Bladder microvascular endothelial cell (primary cell): ENCODE measurements at places on chromosomes 12 and 14. TPM values are rescaled to one million over a fixed set of nuclear protein-coding genes. Genes with fewer than 3 reads are reported as not detected.

The A2M gene
- 81.1 and 198 TPM in 2 replicates for total RNA-seq

The OSBPL8 gene
- total RNA-seq, result 28.0 and 67.8 TPM in 2 replicates

The ABCC9 gene
- under 0.01 and 0.13 TPM in 2 replicates for total RNA-seq

The ASCL1 gene
- total RNA-seq, result not detected in 2 replicates

The KRT71 gene
- total RNA-seq, result not detected in 2 replicates

The CPNE8 gene
- total RNA-seq, result 11.2 and 22.3 TPM in 2 replicates

The SNAPC1 gene
- total RNA-seq, result 7.6 and 59.1 TPM in 2 replicates

The CNTN1 gene
- not detected in 2 replicates for total RNA-seq

The NFYB gene
- total RNA-seq, result 10.4 and 19.6 TPM in 2 replicates

The ST8SIA1 gene
- total RNA-seq, result 0.06 TPM in 1 of 2 replicates, not detected in the other

The OR5AU1 gene
- not detected in 2 replicates for total RNA-seq

The FITM1 gene
- 0.13 TPM in 1 of 2 replicates, not detected in the other for total RNA-seq

The KRT83 gene
- total RNA-seq, result not detected in 2 replicates

The HPD gene
- not detected in 2 replicates for total RNA-seq

The FGF23 gene
- total RNA-seq, result not detected in 2 replicates

The TTC6 gene
- total RNA-seq, result not detected in 2 replicates

The CEP128 gene
- 4.3 and 4.5 TPM in 2 replicates for total RNA-seq

The TDRD9 gene
- 0.06 and 0.32 TPM in 2 replicates for total RNA-seq

The MANSC4 gene
- not detected in 2 replicates for total RNA-seq

The ADCY6 gene
- total RNA-seq, result 24.1 and 66.6 TPM in 2 replicates

The MGP gene
- total RNA-seq, result 35.1 and 54.2 TPM in 2 replicates

The SUOX gene
- total RNA-seq, result 6.5 and 12.3 TPM in 2 replicates

The RASAL1 gene
- not detected in 2 replicates for total RNA-seq

The TAS2R50 gene
- total RNA-seq, result 1.1 and 9.0 TPM in 2 replicates

The PA2G4 gene
- total RNA-seq, result 114 and 216 TPM in 2 replicates
